ENCODE measurements at places on chromosomes 11 and 22.

DNA sequence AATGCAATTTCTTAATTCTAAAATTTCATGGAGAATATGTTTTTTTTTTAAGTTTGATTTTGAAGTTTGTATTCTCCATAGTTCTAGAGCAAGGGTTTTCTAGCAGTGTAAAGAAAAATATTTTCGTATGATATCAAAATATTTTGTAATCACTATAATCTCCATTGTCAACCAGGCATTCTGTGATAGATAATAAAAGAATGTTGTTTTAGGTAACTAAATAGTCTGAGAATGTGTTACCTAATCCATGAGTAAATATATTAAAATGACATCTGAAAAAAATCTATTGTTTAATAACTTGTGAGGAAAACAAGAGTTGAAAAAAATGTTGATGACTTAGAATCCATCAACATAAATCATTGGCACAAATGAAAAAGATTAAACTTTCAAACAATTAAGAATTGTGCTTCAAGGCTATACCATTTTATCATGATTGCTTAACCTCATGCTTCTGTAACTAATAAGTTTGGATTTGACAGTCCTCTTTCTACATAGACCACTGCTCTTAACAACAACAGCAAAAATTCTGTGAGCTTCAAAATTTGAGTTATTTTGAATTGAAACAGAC lies 2211.8 kb downstream of the LRRC4C start:
- no peak for DNase-seq

DNA sequence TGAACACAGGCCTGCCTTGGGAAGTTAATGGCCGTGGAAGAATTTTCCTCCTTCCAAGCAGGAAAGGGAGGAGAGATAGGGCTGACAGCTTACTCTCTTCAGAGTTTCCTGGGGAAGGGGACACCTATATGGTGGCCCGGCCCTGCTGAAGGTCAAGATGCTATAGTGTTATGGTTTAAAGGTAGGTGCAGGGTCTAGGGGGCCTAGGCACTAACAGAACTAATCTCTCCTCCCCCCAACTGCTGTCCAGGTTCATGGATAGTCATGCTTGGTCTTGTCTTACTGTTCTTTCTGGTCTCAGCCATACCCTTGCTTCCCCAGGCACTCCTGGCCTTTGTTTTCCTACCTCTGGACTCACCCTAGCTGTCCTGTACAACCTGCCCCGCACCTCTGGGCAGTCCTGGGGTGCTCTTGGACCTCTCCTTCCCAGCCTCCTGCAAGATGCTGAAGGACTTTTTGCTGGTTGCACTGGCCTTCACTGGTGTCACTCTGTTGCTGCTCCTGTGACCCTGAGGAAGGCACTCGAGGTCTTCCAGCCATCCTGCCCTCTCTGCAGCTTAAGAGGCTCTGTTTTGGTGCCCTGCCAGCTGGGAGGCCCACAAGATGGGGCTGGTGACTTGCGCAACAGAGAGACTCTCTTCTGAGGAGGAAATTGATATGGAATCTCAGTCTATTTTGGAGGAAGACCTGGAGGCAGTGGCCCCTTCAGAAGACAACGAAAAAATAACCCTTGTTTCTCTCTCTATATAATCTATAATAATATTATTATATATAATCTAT lies 17.9 kb downstream of the SEC14L3 start:
- no peak for DNase-seq

DNA sequence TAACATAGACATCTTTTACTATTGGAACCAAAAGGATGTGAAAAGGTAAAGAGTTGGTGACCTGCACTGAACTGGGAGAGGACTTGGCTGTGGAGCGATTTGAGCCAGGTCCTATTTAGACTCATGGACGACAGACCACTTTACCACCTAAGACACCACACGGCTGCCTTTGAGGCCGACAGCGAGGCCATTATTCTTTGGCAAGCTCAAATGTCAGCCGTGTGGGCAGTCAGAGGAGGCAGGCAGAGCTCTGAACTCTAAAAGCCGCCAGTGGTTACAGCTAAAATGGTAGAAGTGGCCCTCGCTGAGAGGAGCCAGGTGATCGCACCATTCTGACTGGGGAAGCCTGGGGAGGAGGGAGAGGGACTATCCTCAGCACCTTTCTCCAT lies 50.5 kb downstream of the SCUBE1 start:
- DNase-seq = no peak

- no peak for DNase-seq
Observed at GRCh38 chr22:44378380-44378779, 65.6 kb upstream of the SHISAL1 start.

GRCh38 chr22:44711690-44712555 lies 9.9 kb downstream of the PRR5 start:
- no peak for DNase-seq

Measured in stimulated activated CD4-positive, alpha-beta T cell treated with anti-CD3 and anti-CD28 coated beads, Interleukin-2, amount 100 ng/mL, for 4 hours (primary cell).